ENCODE measurements at places on chromosomes 16 and 17. TPM values are rescaled to one million over a fixed set of nuclear protein-coding genes. Genes with fewer than 3 reads are reported as not detected.

GRCh38 chr16:29182501-29182900 lies 197.6 kb downstream of the LAT start:
- no peak for DNase-seq

Gene CFAP52
- not detected for total RNA-seq

Gene HS3ST3A1
- total RNA-seq = 11.5 TPM

Gene TPSD1
- not detected for total RNA-seq

DNA sequence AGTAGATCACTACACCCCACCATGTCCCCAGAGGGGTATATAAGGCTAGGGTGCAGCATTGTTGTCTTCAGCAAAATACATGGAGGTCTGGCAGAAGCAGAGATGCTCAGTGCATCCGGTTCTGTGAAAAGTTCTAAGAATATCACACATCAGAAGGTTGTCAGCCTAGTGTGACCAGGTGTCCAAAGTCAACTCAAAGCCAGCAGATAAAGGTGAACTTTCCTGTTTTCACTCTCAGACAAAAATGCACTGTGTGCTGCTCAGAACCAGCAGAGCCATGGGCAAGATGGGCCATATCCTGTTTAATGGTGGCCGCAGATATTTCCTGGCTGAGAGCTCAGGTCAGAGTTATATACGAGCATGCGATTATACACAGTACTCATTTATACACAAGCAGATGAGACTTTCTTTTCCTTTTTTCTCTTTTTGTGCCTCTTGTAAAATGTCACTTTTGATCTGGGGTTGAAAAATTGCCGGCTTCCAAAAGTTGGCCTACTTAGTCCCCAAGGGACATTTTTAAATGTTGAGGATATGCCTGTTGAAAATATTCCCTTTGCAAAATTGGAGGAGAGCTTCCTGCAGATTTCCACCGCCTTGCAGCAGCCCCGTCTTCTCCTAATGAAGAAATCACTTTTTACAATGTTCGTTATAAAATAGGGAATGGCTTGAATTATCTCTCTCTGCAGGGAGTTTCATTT lies 425.6 kb upstream of the SALL1 start:
- DNase-seq = no peak

- DNase-seq = no peak
Measured at GRCh38 chr17:66637491-66637890, 197.4 kb upstream of the CACNG5 start.

GRCh38 chr16:55189682-55190636 lies 134.0 kb upstream of the IRX6 start:
- peak; percentile 44 for DNase-seq

DNA sequence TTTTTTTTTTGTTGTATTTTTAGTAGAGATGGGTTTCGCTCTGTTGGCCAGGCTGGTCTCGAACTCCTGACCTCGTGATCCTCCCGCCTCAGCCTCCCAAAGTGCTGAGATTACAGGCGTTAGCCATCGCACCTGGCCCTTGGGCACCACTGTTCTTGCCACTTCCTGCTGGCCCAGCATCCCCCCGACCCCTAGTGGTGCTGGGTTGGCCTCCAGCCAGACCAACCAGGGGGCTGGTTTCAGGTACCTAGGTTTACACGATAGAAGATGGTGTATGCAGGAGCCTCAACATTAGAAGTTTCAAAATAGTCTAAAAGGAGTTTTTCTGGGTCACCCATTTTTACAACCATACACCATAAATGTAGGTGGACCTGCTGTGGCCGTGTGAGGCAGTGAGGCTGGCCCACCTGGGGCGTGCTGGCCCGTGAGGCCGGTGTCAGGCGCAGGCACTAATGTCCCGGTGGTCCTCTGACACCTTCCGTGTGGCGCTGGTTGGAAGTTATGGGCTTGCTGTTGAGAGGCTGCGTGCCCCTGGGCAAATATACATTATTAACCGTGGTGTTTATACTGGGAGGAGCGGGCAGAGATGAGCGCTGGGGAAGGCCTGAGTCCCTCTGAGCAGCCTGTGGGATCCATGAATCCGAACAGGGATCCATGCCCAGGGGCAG lies 43.5 kb downstream of the CFAP20 start:
- DNase-seq = no peak

Gene CCL8
- not detected for total RNA-seq

Gene EFTUD2
- total RNA-seq = 137 TPM

DNA sequence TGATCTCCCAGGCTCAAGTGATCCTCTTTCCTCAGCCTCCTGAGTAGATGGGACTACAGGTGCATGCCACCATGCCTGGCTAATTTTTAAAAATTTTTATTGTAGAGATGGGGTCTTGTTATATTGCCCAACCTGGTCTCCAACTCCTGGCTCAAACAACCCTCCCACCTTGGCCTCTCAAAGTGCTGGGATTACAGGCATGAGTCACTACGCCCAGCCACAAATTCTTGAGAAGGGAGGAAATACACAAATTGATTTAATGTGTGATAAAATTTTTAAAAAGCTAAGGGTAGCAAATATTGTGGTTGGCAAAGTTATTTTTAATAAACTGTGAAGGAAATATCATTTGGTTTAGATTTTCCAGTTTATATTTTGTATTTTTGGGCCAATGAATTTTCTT lies 9.6 kb downstream of the ITGAD start:
- DNase-seq = no peak

Gene SPNS3
- total RNA-seq = 0.52 TPM

DNA sequence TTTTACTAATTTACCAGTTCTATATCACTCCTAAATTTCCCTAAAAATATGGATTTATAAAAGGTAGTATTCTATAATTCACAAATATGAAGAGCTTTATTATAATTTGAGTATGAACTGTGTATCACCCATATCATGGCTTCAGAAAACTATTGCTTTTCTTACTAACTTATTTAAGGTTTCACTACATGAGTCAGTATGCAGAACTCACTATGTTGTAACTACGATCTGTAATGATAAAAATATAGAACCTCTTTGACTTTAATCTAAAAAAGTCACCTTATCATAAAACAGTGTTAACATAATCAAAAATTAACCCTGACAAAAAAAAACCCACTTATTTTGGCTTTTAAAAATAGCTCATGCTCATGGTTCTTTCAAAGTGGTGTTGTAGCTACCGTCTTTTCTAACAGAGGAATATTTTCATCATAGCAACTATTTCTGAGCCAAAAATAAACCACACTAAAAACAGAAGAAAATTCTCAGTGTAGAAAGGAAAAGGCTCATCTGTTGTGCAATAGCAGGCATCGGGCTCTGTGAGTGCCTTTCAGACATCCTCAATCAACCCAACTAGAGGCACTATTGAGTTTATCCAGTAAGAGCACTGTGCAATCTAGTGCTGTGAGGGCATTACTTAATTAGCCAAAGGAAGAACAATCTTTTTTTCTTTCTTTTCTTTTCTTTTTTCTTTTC lies 42.1 kb downstream of the ITGAM start:
- no peak for DNase-seq

DNA sequence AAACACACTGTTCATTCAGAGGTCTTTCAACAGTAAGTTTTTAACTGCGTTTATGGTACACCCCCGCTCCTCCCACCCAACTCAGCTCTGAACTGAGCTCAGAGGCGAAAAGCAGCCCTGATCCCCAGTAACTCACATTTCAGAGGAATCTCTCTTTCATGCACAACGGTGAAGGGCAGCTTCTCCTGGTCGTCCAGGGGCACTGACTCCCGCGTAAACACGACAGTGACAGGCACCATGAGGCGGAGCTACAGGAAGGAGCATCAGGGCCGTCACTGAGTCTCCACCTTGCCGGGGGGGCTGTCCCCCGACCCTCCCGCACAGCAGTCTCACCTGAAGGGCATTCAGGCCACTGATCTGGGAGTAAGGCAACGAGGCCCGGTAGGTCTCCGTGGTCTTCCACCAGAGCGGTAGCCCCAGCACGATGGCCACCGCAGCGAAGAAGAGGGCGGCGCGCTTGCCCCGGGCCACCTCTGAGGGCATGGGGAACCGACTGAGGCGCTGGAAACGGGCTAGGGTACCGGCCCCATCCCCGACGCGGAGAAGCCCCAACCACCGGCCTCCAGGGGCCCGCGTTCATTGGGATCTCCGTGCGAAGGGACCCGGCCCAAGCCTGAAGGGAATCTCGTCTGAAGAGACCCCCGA lies 486 bp downstream of the PIGS start:
- peak; percentile 78 for DNase-seq

DNA sequence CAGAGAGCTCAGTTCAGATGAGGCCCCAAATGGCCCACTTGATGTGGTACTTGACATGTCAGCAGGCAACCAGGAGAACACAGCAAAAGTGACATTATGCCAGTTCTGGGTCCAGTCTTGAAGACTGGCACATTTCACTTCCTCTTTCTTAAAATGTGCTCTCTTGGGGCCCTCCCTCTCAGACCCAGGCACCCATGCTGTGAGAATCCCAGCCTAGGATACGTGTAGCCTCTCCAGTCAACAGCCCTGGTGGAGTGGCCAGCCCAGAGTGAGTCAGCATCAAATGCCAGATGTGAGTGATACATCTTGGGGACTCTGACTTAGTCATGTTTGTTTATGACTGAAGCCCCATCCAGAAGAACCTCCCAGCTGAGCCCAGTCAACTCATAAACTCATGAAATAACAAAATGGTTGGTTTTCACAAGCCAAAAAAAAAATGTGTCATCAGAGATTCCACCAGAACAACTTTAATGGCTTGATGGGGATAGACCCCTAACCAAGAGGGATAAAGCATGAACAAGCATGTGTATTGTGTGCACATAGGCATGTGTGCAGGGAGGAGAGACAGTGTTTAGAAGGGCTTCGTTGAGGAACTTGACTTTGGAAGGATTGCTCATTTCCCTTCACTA lies 82.5 kb upstream of the TNRC6C start:
- DNase-seq = no peak

GRCh38 chr16:79595231-79595641 lies 5.3 kb downstream of the MAF start:
- no peak for DNase-seq

GRCh38 chr16:89443727-89444084 lies 46.7 kb downstream of the ANKRD11 start:
- no peak for DNase-seq

DNA sequence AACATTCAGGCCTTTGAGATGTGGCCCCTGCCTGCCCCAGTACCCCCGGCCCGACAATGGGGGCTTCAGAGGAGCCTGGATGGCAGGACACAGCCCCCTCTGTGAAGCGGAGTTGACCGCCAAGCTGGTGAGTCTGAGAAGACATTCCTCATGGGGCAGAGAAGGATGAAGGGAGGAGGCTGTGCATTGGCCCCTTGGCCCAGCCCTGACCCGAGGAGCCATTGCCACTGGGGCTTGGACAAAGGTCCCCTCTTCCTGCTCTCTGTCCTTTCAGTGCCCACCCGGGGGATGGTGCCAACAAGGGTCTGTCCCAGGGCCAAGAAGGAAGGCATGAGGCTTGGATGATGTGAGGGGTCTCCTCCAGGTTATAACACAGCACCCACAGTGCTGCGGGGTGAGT lies 30.9 kb upstream of the PHB1 start:
- DNase-seq = no peak

Gene TBC1D3E
- not detected for total RNA-seq

GRCh38 chr17:11857006-11857405 lies 140.3 kb downstream of the ZNF18 start:
- no peak for DNase-seq

Gene SMPD3
- 1.8 TPM for total RNA-seq

GRCh38 chr17:1227917-1228780 lies 42.1 kb upstream of the BHLHA9 start:
- DNase-seq = peak; percentile 85

Data from H7 (cell line).